B cell (primary cell): ENCODE measurements at places on chromosomes 4 and X. TPM values are rescaled to one million over a fixed set of nuclear protein-coding genes. Genes with fewer than 3 reads are reported as not detected.

- no peak for DNase-seq
Measured at GRCh38 chr4:184273166-184274147, 55.8 kb upstream of the ENPP6 start.

- DNase-seq, result no peak
Measured at GRCh38 chrX:119062750-119063374, 9.9 kb upstream of the CT47C1 start.

The NLGN3 gene
- 1.0 and 1.3 TPM in 2 replicates for total RNA-seq

GRCh38 chr4:17194586-17194985, 296.1 kb upstream of the LDB2 start:
- DNase-seq, result no peak

DNA sequence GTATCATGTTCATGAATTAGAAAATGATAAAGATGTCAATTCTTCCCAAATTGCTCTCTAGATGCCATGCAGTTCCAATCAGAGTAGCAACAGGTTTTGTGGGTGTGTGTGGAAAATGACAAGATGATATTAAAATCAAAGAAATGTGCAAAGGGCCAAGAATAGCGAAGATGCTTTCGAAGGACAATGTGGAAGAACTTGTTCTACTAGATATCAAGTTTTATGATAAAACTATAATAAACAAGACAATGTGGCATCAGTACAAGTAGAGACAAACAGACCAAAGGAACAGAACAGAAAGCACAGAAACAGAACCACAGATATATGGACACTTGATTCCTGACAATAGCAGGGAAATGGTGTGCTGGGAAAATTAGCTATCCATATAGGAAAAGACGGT, 9.0 kb downstream of the TAB3 start:
- DNase-seq, result no peak

- DNase-seq, result no peak
Measured at GRCh38 chr4:8342651-8343261, 73.2 kb downstream of the HTRA3 start.
